KBM-7 (cell line): ENCODE measurements at places on chromosomes 4 and X.

GRCh38 chr4:52243367-52243766 is 192.3 kb downstream of the SPATA18 start:
- no peak for DNase-seq

GRCh38 chr4:9906996-9907395 is 114.3 kb downstream of the SLC2A9 start:
- DNase-seq = no peak

GRCh38 chr4:3644849-3645627 is 112.8 kb upstream of the LRPAP1 start:
- DNase-seq = no peak

GRCh38 chrX:2828959-2829411 is 255 bp downstream of the GYG2 start:
- DNase-seq = no peak

GRCh38 chr4:128338634-128339355 is 51.2 kb upstream of the PGRMC2 start:
- no peak for DNase-seq

DNA sequence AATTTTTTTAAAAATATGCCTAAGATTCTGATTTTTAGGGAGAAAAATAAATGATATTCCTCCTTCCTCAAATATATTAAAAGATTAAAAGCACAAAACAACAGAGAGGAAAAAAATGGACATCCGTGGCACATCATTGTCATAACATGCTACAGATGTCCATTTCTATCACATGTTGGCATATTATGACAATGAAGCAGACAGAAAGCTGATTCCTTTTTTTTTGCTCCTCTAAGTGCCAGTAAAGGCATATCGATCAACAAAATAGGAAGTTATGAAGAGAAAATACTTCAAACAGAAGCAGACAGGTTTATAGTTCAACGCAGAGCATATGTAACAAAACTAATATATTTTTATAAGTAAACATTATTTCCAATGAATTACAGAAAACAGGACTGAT is 11.2 kb downstream of the KLHL8 start:
- DNase-seq = no peak

- DNase-seq = peak; percentile 95
These were observed 13.3 kb upstream of the IL3RA start for GRCh38 chrX:1323315-1323714.

DNA sequence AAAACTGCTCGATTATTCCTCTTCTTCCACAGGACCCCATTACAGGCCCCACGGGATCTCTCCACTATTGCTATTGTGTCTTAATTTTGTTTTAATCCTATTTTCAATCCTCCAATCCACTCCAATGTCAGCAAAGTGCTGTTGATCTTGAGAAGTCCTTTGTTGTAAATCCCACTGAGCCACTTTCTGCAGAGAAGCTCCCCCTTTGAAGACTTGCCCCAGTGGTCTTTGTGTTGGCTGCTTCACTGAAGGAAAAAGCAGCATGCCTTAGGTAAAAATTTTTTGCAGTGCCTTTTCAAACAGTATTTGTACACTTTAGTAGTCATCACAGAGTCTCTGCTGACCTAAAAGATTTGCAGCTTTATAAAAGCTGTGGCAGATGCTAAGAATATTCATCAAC is 252.0 kb upstream of the SLC7A11 start:
- DNase-seq = no peak

- DNase-seq = no peak
These were observed 21.2 kb upstream of the UGT8 start for GRCh38 chr4:114577386-114577785.

DNA sequence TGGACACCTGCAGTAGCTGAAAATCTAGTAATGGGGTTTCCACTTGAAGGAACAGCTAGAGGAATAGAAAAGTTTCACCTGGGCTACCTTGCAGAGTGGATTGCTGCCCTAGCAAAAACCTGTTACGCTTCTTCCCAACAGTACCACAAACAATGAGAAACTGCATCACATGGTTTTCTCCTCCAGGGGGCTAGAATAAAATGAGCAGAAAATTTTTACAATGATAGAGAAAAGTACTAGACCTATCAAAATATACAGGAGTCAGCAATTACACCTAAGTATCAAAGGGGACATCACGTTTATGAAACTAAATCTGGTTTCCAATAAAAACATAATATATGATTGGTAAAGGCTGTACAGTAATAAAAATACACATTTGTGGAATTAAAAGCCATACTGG is 423.1 kb upstream of the PITX2 start:
- no peak for DNase-seq

DNA sequence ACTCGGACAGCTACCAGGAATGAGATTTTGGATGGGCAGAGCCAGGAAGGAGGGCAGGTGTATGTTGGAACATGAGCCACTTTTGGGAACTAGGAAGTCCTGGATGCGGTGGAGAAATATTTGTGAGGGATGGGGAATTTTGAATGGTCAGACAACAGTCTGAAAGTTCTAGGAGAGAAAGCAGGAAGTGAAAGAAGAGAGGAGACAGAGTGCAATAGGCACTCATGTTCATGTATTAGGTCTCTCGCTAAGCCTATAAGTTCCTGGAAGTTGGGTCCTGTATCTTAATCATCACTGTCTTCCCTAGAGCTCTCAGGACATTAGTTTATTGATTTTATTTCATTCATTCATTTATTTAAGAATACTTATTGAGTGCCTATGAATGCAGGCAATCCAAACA is 65.7 kb upstream of the CITED1 start:
- DNase-seq = no peak

DNA sequence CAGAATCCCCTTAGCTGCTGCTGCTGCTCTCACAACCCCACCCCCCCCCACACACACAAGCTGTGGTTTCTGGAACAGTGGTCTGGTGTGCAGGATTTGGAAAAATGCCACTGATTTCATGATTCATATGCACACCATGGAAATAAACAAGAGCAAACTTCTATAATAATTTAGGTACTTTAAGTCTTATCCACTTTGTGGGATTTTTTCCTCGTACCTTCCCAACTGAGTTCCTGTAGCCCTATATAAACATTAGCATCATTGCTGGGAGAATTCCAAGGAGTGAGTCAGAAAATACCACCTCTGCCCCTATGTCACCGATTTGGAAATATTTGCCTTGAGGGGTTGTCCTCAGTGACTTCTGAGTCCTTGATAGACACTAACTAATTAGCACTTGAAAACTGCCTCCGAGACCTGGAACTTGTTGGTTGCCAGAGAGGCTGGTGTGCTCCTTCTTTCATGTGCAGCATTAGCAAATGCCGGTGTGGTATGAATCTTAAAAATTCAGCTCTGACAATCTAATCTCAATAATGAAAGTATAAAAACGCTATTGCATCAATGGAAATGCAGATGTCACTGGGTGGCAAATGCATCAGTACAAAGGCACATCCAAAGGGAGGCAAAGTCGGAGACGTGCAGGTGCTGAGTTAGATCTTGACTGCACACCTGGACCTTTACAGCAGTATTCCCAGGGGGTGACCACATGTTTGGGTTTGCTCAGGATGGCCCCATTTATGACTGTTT is 61.8 kb downstream of the CPE start:
- no peak for DNase-seq

- DNase-seq = no peak
These were observed 485.6 kb upstream of the GALNT7 start for GRCh38 chr4:172683021-172683420.

DNA sequence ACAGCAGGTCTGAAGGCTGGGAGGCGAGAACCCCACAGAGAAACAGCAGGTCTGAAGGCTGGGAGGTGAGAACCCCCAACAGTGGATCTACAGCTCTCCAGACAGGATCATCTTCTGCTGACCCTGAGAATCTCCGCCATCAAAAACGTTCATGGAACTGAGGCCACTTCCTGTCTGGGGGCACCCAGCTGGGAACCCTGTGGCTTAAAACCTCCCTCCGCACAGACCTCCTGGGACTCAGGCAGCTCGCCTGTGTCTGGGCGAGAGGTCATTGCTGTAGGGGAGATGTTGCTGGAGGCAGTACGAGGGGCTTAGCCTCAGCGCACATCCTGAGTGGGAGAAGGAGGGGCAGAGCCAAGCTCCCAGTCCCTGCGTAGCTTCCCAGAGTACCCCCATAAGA is 15.1 kb upstream of the CLDN24 start:
- DNase-seq = no peak

DNA sequence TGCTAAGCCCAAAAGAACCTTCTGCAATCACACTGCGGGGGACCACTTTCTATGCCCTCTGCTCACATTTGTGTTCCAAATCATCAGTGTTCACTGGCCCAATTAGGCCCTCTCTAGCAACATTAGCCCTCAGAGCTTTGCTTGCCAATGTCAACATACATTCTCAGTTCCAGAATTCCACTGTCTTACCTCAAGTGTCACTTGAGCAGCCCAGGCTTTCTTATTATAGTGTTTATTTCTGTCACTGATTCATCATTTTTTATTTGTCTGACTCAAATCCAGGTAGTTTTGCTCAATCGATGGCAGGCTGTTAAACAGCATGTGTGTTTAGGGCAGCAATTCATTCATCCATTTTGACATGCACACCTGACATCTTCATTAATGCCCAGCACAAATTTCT is 291.2 kb downstream of the TEX13A start:
- no peak for DNase-seq

DNA sequence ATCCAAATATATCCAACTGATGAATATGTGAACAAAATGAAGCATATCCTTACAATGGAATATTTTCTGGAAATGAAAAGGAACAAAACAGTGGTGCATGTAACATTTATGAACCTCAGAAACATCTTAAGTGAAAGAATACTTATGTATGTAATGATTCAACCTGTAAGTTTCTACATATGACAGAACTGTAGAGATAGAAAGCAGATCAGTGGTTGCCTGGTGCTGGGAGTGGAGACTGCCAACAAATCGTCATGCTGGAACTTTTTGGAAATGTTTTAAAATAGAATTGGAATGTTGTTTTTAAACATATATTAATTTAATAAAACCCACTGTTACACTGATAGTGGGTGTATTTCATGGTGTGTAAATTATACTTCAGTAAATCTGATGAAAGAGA is 667.5 kb downstream of the RAPGEF2 start:
- no peak for DNase-seq

GRCh38 chrX:40457406-40457805 is 123.4 kb upstream of the ATP6AP2 start:
- DNase-seq = no peak

DNA sequence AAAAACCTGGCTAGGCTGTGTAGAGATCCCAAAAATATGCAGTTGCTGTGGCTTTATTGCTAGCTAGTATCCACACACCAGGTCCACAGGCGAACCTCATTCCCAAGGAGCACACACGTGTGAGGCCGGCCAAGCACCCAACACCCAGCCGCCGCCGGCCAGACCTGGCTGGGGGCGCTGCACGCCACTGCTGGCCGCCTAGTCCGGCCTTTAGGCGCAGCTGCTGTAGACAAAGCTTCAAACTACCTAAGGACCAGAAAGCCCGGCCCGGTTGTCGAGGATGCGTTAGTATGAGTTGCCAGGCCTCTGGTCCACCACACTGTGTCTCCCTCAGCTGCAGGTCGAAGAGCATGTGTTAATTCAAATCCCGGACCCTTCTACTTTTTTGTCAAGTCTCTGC is 3.1 kb downstream of the POU3F4 start:
- no peak for DNase-seq

DNA sequence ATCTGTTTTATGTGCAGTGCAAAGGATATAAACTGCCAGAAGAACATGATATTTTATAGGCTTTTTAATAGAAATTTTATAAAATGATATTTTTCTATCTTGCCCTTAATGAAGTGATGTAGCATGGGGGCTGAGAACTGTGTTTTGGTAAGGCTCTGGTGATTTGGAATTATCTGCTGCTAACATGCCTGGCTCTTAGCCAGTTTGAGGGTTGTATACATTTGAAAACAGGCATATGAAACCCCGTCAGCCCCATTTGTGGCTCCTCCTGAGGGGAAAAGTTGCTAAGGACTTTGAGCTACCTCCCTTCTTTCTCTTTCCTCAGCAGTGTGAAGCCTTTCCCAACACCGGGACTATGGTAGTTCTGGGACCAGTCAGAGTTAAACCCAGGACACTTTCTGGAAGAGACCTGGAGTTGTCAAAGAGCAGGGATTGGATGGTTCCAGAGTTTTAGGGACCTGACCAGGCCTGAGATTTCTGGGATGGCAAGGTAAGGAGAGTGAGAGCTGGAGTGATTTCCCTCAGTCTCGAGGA is 4.7 kb downstream of the SFRP2 start:
- no peak for DNase-seq

- DNase-seq = no peak
These were observed 82.8 kb downstream of the PPP4R3C start for GRCh38 chrX:27380163-27380845.

DNA sequence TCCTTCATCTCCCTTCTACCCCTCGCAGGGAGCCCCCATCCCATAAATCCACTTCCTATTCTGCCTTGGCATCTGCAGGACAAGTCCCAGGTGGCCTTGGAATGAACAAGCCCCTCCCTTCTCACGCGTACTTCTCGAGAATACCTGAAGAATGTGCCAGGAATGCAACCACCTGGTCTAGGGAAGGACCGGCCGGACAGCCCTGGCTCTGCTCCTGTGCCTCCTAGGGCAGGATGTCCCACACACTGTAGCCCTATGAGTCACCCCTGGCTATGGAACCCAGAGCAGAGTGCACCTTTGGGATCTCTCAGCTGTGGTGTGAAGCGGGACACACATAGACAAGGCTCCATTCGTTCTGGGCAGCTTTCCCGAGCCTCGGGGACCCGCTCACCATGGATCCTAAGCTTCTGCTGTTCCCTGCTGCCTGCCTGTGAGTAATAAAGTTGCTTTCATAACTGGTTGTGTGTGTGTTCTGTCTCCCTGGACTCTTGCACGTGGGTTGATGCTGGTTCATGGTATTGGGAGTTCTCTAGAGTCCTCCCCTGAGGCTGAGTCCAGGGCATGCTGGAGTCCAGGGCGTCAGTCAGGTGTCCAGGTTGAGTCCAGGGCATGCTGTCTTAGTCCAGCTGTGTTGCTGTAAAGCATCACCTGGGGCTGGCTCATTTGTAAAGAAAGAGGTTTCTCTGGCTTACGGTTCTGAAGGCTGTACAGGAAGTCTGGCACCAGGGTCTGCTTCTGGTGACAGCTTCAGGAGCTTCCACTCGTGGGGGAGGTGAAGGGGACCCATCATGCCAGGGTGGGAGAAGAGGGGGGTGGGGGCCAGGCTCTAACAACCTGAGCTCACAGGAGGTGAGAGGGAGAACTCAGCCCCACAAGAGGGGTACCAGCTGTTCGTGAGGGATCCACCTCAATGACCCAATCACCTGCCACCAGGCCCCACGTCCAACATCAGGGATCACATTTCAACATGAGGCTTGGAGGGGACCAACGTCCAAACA is 7.4 kb upstream of the PDE6B start:
- no peak for DNase-seq

GRCh38 chr4:2318885-2319284 is 57.0 kb upstream of the MXD4 start:
- DNase-seq = no peak

- no peak for DNase-seq
These were observed 75.5 kb downstream of the SHROOM2 start for GRCh38 chrX:9861711-9862110.

DNA sequence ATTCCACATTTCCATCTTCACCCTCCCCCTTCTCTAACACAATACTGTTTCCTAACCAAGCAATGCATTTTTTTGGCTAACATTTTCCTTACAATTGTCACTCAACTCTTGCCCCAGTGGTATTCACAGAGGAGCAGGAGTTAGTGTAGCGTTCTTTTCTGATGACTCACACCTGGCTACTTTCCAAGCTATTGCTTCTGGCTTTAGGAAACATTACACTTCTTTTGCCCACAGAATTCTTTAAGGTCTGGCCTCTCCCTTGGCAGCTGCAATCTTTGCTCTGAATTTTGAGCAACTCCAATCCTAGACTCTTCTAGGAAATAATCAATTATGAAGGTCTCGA is 27.5 kb upstream of the PDGFC start:
- DNase-seq = peak; percentile 85

- no peak for DNase-seq
These were observed 155.8 kb downstream of the ARAP2 start for GRCh38 chr4:36088542-36088941.

GRCh38 chrX:78747489-78747888 is at the start of gene LPAR4:
LPAR4 (plus strand) TSS chrX:78747720; CDS start chrX:78754870, 7,150 bp downstream.
- no peak for DNase-seq
